RWPE2 (cell line): ENCODE measurements at places on chromosomes 6 and 20.

GRCh38 chr6:116536216-116536621 is 9.3 kb downstream of the TRAPPC3L start:
- DNase-seq, result no peak

- no peak for DNase-seq
These were observed 29.4 kb downstream of the RING1 start for GRCh38 chr6:33237741-33238140.

DNA sequence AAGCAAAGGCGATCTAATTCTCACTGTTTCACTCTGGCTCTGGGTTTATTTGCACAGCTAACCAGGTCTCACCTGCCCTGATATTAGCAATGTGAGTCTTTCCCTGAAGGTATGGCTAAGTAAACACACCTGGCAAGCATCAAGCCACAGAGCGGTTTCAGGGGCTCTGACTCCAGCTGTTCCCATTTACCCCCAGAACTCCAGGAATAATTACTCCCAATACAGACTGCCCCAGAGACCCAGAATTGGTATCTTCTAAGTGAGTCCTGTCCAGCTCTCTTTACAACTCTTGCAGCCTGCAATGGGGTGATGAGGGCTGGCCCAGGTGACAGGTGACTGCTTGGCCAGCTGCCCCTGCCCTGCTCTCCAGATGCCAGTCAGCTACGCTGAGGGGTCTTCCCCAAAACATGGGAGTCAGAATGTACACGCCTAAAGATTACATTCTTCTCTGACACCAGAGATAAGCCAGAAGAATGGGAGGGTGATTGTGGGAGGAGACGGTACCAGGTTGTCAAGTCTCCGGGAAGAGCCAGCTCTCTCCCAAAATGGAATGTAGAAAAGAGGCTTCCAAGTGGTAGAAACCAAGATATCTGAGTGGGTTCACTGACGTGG is 4.9 kb upstream of the LRRN4 start:
- no peak for DNase-seq

GRCh38 chr20:32528171-32528891 is 56.8 kb downstream of the NOL4L start:
- no peak for DNase-seq
